Stimulated activated CD8-positive, alpha-beta memory T cell treated with anti-CD3 and anti-CD28 coated beads, Interleukin-7, amount 100 ng/mL, for 1 hour (primary cell): ENCODE measurements at places on chromosomes 1 and 21.

DNA sequence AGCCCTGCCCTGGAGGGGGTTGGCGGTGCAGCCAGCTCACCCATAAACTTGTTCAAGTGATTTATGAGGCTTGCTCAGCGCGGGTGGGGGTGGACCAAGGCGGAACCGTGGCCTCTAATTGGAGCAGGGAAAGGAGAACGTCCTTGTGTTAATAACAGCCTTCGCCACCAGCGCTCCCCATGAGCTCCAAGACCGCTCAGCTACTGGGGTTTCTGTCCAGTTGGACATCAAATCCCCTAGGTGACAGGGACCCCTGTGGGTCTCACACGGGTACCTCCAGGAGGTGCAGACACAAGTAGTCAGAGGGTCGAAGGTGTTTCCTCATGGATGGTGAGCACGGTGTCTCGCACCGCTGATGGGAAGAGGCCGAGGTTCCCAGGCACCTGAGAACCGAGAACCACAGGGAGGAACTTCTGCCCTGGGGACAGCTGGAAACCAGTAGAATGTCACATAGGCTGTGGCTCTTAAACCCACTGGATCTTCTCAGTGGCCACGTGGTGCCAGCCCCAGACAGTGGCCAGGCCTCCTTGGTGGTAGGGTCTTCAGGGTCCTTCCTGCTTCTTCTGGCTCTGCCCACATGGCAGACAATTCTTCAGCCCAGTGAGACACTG is 3.7 kb upstream of the ACTRT2 start:
- no peak for DNase-seq

- no peak for DNase-seq
Measured at GRCh38 chr1:62185677-62186076, 9.0 kb upstream of the L1TD1 start.

DNA sequence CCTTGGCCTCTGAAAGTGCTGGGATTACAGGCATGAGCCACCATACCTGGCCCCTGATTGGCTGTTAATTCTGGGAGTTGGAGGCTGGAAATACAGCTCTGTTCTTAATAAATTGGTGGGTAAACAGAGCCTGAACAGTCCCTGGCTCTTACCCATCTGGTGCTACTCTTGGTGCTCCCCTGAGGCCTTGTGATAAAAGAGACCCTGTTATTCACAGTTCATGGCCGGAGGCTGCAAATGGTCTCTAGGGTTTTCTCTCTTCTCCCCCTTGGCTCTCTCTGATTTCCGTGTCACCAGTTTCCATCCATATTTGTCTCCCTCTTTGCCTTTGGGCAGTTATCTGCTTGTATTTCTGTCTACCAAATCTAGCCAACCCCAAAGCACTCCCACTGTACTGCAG is 17.2 kb downstream of the NFASC start:
- no peak for DNase-seq

- no peak for DNase-seq
Measured at GRCh38 chr1:174914991-174915390, 84.8 kb upstream of the CACYBP start.

- DNase-seq = no peak
Measured at GRCh38 chr1:236351875-236352573, 42.1 kb upstream of the EDARADD start.

DNA sequence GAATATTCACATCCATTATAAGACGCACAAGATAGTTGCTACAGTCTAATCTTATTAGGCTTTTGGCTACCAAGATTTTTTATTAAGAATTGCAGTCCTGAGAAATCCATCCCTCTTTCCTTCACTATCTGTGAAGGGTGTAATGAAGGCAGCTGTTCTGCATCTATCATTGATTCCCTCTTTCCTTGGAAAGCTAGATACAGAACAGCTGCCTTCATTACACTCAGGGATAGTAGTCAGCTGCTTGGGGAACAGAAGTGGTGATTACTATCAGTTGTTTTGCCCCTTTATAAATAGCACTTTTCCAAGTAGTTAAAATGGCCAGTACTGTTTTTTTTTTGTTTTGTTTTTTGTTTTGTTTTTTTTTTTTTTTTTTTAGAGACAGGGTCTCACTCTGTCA is 70.2 kb downstream of the IARS2 start:
- no peak for DNase-seq

GRCh38 chr1:170721621-170722020 is 57.7 kb downstream of the PRRX1 start:
- no peak for DNase-seq

DNA sequence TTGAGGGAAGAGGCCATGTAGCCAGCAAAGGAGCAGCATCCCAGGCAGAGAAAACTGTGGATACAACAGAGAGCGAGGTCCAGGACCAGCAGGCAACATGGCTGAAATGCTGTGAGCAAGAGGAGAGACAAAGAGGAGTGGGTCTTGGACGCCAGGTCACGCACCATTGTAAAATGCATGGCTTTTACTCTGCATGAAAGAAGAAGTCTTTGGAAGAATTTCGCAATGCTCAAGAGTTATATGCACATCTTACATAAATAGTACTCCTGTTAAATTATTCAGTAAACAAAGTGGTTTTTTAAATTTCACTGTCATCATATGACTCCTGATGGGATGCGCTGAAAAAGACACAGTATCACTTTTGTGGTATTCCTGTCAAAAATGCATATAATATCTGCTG is 3.5 kb downstream of the CD244 start:
- no peak for DNase-seq

GRCh38 chr1:12544992-12545391 is 73.0 kb downstream of the DHRS3 start:
- no peak for DNase-seq

- DNase-seq = no peak
Measured at GRCh38 chr1:81594206-81594605, 206.5 kb upstream of the ADGRL2 start.

- peak; percentile 15 for DNase-seq
Measured at GRCh38 chr1:117607471-117607870, 1.6 kb downstream of the TENT5C start.

- peak; percentile 46 for DNase-seq
Measured at GRCh38 chr1:179809506-179810366, 66.6 kb downstream of the FAM163A start.

DNA sequence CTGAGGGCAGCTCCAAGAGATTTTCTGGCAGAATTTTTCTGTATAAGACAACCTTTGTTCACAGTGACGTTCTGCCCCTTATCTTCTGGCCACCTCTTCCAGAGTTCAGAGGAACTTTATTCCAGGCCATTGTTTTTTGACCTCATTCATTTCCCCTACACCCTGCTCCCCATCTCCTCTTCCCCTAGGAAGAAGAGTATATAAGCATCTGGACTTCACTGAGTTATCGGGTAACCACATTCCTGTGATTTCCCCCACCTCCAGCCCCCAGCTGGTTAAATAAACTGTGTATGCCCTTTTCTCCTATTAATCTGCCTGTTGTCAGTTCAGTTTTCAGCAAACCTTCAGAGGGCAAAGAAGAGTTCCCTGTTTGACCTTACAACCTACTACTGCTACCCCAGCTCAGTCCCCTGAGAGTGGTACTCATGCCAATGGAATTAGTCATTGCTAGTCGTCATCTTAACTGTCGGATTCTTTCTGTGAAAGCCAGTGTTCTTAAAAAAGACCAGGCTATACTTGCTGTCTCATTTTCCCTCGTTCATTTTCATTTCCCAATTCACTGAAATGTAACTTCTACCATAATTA is 14.3 kb upstream of the ALG14 start:
- DNase-seq = no peak

GRCh38 chr1:75901371-75901770 is 30.8 kb downstream of the ASB17 start:
- no peak for DNase-seq

DNA sequence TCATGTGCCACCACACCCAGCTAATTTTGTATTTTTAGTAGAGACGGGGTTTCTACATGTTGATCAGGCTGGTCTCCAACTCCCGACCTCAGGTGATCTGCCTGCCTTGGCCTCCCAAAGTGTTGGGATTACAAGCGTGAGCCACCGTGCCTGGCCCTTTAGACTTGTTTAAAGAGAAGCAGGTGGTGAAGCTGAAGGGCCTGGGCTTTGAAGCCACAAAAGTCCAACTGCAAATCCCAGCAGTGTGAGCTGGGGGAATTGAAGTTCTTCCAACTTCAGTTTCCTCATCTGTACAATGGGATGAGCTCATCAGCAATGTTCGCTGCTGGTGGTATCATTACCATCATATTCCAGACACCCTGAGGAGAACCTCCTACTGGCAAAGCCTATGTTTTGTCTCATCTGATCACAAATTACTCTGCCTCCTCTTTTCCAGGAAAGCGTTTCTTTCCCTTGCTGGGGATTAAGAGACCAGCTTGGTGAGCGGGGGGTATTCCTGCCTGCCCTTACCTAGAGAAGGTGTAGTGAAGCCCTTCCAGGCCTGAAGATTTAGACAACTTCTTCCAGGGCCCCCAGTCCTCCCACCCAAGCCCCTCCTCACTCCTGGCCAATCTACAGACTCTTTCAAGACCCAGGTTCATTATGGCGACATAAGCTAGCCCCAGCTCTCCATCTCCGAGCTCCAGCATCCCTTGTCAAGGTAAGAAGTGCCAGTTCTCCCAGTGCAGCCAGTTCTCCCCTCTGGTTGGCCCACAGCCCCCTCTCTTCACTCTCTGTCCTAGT is 2.4 kb upstream of the SHISA4 start:
- no peak for DNase-seq

DNA sequence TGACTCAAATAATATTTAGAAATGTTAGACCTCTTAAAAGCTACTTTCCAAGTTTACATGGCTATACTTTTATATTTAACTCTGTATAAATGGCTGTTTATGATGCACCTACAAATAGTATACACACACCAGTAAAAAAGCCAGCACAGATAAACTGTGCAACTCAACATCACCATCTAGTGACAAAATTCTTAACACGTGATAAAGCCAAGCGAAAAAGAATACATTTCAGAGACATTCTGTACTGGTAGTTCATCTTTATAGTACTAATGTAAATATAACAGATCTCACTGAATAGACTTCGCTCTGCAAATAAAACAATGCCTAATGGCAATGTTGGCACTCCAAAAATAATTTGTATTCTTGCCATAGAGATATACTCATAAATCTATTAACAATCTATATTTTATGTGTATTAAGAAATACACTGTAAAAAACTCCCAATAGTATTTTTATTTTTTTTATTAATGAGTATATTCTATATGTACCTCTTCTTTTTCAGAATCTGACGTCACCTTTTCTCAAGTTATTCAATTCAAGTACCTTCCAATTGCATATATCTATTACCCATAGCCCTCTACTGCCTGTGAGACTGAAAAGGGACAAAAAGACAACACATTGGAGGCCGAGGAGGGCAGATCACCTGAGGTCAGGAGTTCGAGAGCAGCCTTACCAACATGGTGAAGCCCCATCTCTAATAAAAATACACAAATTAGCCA is 100.2 kb downstream of the DPYD start:
- DNase-seq = no peak

DNA sequence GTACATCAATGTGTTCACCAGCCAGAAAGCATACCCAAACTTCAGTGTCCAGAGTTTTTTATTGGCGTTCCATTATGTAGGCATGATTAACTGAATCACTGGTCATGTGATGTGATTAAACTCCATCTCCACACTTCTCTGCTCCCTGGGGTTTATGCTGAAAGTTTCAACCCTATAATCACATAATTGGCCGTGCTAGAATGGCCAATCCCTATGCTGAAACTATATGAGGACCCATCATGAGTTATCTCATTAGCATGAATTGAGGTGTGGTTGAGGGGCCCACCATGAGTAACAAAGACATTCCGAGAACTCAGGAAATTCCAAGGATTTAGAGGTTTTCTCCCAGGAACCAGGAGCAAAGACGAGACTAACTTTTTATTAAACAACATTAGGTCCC is 31.8 kb upstream of the FBXO28 start:
- no peak for DNase-seq

GRCh38 chr1:196449460-196449859 is 158.8 kb downstream of the KCNT2 start:
- no peak for DNase-seq

DNA sequence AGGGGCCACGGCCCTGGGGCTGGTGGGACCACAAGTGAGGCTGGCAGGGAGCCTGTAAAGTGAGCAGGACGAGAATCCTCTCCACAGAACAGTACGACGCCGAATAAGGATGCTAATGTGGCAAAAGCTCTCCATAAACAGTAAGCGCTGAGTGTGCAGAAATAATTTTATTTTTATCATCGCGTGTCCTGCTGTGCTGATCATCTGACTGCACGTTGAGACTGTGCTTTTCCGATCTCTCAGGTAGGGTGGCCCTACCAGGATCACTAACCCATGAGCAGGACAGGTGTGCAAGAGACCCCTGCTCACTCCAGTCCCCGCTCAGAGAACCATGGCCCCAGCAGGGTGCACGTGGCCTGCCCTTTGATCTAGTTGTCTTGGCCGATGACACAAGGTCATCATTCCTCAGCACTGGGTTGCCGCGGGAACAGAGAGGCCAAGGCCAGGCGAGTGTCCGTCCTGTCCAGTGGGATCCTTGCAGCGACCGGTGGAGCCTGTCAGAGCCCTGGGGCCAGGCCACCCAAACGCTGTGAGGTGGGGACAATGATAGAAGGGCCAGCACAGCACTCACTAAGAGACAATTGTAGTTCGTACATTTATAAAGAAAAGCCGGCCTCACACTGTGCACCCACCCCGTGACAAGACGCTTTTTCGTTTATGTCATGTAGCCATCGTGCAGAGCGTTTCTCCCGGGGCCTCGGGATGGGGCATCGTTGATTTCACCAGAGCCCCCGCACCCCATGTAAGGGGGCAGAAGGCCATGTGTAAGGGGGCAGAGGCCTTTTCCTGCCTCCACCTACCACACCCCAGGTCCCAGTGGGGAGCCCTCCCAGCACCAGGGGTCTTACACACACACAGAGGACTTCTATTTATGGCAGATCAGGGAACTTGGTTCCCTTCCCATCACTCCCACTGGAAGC is 52.7 kb upstream of the ADARB1 start:
- DNase-seq = no peak

- DNase-seq = no peak
Measured at GRCh38 chr1:157870490-157870889, 28.9 kb upstream of the CD5L start.

DNA sequence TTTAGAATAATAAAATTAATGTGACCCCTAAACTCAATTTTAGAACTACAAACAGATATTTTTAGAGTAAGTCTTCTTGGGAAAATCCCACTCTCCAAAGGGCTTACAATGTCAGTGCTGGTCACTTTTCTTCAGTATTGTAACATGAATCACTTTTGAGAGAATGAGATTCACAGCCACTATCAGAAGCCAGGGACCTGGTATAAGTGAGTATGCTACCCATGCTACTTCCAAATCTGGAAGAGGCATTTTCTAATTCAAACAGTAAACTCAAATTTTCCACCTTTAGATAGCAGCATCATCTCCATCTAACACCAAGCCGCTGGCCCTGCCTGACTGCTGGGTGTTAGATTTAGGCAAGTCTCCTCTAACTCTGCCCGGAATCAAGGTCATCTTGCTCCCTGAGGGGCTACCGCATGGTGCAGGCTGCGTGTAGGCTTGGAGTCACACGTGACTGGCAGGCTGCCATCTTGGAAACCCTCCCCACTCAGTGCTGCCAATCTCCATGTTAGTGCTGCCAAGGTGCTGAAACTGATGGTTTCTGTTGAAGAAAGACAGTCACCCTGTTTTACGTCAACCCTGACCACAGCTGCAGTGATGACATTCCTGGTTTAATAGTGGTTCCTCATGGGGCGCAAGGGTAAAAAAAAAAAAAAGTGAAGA is 882.9 kb upstream of the B3GALT2 start:
- DNase-seq = no peak
